ENCODE measurements at places on chromosomes 11 and 22.

DNA sequence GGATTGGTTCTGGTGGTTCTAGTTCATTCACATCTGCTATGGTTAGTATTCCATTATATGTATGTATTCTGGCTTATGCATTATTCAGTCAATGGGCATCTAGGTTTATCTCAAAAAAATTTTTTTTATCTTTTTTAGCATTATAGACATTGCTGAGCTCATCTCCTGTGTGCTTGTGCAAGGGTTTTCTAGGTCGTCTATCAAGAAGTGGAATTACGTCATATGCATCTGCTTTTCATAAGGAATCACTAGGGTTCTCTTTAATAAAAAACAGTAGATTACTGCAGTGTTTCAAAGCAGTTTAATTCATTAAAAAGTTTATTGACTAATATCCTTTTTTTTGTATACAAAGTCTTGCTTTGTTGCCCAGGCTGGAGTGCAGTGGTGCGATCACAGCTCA, 21.3 kb downstream of the TBC1D22A start:
- no peaks in the 10 kb centered on the region for H3K27me3 ChIP-seq
- no peaks in the 10 kb centered on the region for H3K4me1 ChIP-seq
- H3K4me3 ChIP-seq, result no peak overlapping the region
- no peak for DNase-seq
- peaks cover 4% of the 10 kb centered on the region for H3K36me3 ChIP-seq

DNA sequence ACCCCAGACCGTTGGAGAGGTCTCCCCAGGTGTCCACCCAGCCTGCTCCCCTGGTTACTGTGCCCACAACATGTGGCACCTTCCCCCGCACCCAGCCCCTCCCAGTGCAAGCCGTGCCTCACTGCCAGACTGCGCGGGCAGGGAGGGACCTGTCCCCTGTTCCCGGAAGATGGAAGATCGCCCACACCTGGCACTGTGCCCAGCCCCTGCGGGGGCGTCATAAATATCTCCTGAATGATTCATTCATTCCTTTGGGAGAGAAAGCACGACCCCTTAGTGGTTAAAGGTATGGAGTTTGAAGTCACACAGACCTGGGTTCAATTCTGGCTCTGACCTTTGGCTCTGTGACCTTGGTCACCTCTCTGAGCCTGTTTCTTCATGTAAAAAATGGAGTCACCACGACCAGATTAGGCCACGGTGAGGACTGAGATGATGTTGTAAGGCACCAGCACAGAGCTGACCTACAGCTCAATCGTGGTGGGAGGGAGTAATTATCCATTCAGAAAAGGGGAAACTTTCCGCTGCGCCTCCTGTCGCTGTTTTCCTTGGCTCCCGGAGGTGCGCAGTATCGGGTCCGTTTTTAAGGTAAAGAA, 497 bp upstream of the SYT12 start:
- no peak overlapping the region for H3K27ac ChIP-seq
- peaks cover 8% of the 10 kb centered on the region for H3K4me1 ChIP-seq
- peaks cover 67% of the 10 kb centered on the region for H3K27me3 ChIP-seq
- DNase-seq, result no peak
- peak overlapping the region; percentile 23 for H3K4me3 ChIP-seq

GRCh38 chr11:82560836-82561235, 172.8 kb downstream of the FAM181B start:
- DNase-seq, result no peak
- peaks cover 2% of the 10 kb centered on the region for H3K27me3 ChIP-seq
- H3K36me3 ChIP-seq, result no peaks in the 10 kb centered on the region
- H3K27ac ChIP-seq, result no peak overlapping the region

GRCh38 chr11:46116007-46116711, 5.1 kb downstream of the PHF21A start:
- no peaks in the 10 kb centered on the region for H3K27me3 ChIP-seq
- H3K4me3 ChIP-seq, result peak overlapping the region; percentile 13
- peaks cover 3% of the 10 kb centered on the region for H3K36me3 ChIP-seq
- DNase-seq, result no peak
- no peak overlapping the region for H3K27ac ChIP-seq

GRCh38 chr11:91086028-91086427, 863.2 kb upstream of the CHORDC1 start:
- H3K27ac ChIP-seq, result no peak overlapping the region
- peaks cover 7% of the 10 kb centered on the region for H3K4me1 ChIP-seq
- no peak overlapping the region for H3K4me3 ChIP-seq
- H3K27me3 ChIP-seq, result no peaks in the 10 kb centered on the region

GRCh38 chr11:44611088-44611487, 45.6 kb downstream of the CD82 start:
- no peak overlapping the region for H3K4me3 ChIP-seq
- DNase-seq, result no peak
- no peak overlapping the region for H3K27ac ChIP-seq
- H3K36me3 ChIP-seq, result no peaks in the 10 kb centered on the region
- H3K4me1 ChIP-seq, result peaks cover 21% of the 10 kb centered on the region
- H3K27me3 ChIP-seq, result no peaks in the 10 kb centered on the region

DNA sequence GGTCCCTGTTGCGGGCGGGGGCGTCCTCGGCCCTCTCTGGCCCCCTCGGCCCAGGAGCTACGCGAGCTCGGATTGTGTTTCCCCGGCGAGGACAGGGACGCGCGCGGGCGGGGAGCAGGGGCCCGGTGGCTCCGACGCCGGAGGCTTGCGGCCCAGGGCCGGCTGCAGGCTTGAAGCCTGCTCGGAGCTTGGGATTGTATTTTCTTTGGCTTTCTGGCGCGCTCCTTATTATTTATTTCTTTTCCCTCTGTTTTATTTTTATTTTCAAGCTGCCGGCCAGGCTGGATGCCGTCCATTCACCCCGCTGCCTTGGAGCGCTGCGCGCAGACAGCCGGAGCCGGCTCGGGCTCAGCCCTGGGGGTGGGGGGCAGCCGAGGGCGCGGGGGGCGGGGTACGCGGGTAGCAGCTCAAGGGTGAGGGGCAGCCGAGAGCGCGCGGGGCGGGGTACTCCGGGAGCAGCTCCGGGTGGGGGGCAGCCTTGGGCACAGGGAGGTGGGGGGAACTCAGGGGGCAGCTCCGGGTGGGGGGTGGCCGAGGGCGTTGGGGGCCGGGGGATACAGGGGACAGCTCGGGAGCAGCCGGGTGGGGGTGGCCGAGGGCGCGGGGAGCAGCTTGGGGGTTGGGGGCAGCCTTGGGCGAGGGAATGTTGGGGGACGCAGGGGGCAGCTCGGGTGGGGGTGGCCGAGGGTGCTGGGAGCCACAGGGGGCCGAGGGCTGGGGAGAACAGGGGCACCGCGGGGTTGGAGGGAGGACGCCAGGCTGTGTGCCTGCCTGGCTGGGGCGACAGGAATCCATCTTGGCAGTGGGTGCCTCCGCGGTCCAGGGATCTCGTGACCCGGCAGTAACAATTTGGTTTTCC, 42.7 kb downstream of the KCNJ1 start:
- H3K27ac ChIP-seq, result no peak overlapping the region
- H3K36me3 ChIP-seq, result no peaks in the 10 kb centered on the region
- no peak overlapping the region for H3K4me3 ChIP-seq
- no peaks in the 10 kb centered on the region for H3K4me1 ChIP-seq
- peaks cover 7% of the 10 kb centered on the region for H3K27me3 ChIP-seq

DNA sequence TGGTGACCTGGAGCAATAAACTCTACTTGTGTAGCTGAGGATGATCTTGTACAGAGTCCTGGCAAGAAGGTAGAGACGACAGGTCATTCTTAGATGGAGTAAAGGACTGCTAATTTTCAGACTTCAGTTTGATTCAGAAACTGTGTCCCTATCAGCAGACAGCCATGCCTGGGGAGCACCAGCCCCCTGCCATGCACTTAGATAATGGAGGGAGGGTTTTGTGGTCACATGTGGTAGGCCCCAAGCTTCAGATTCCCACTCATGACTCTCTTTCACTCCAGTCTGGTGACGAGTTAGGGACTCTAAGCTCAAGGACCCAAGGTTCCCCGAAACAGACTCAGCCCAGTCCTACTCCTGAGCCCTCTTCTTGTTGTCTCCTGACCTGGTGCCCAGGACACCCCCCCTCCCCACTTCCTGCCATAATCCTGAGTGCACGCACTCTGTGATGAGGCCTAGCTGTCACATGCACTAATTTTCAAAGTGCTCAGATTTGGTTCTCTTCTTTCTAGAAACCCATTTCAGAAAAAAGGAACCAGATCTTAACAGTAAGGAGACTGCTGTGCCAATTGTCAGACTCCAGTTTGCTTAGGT, 10.2 kb upstream of the AMPD3 start:
- peaks cover 6% of the 10 kb centered on the region for H3K4me1 ChIP-seq
- H3K27ac ChIP-seq, result no peak overlapping the region
- no peak overlapping the region for H3K4me3 ChIP-seq
- H3K27me3 ChIP-seq, result peaks cover 21% of the 10 kb centered on the region
- H3K36me3 ChIP-seq, result no peaks in the 10 kb centered on the region
- no peak for DNase-seq

DNA sequence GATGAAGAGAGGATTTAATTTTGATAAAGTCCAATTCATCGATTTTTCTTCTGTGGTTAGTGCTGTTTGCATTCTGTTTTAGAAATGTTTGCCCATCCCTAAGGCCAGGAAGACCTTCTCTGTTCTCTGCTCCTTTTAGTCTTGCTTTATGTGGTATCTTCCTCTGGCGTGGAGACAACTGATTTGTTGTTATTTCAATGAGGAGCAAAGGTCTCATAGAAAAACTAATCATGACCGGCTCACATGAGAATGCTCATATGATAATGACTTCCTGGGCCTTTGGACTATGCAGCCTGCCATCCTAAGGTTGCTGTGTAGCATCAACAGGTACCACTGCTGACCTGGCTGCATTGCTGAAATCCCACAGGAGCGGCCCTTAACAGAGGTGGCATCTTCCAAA, 19.8 kb downstream of the SCGB1A1 start:
- no peak for DNase-seq
- no peak overlapping the region for H3K27ac ChIP-seq
- H3K4me3 ChIP-seq, result no peak overlapping the region
- H3K4me1 ChIP-seq, result peaks cover 21% of the 10 kb centered on the region

GRCh38 chr11:68446046-68446725, 14.4 kb upstream of the PPP6R3 start:
- peaks cover 11% of the 10 kb centered on the region for H3K4me1 ChIP-seq
- DNase-seq, result no peak

DNA sequence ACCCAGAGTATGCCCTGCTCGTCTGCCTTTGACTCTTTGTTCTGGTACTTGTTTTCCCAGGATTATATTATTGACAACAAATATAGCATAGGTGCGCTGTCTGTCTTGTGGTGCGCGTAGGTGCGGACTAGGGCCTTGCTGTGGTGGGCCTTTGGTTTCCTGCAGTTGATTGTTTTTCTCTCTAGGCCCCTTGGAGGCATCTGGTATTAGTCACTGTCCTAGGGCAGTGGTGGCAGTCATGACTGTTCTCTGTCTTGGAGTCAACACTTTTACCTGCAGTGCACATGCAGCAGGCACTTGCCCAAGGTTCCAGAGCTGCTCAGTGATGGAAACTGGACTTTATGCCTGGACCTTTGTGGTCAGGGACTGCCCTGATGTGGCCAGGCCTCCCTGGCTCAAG, 18.6 kb downstream of the PPP6R2 start:
- H3K27ac ChIP-seq, result no peak overlapping the region
- no peaks in the 10 kb centered on the region for H3K27me3 ChIP-seq
- H3K4me3 ChIP-seq, result no peak overlapping the region
- no peak for DNase-seq
- peaks cover 9% of the 10 kb centered on the region for H3K36me3 ChIP-seq

DNA sequence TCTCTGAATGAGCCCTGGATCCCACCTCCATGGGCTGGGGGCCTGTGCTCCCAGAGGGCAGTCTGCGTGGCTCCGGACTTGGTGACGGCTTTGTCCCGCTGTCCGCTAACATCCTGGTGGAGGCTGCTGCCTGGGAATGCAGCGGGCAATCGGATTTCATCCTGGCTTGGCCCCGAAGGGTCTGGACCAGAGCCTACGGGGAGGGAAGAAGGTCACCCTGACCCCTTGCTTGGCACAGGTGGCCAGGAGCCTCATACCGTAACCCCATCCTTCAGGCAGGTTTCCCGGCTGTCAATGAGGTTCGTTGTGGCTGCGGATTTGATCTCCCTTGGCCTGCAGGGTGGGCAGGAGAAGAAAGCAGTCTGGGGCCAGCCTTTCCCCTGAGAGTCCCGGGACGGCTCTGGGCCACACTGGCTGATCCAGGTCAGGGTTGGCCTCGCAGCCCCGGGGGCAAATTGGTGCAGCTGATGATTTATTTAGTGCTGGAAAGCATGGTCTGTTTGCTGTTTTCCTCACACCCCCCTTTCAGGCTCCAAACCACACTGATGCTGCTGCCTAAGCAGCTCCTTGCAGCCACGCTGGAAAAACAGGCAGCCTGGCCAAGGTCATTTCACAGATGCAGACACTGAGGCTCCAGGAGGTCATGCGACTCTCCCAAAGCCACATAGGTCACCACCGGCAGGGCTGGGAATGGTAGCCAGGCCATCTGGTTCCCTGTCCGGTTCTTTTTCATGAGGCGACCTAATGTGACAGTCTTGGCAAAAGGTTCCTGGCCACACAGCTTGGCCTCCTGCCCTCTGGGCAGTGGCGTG, 15.0 kb downstream of the PRDM11 start:
- no peak overlapping the region for H3K4me3 ChIP-seq
- peaks cover 15% of the 10 kb centered on the region for H3K4me1 ChIP-seq
- H3K27ac ChIP-seq, result no peak overlapping the region

DNA sequence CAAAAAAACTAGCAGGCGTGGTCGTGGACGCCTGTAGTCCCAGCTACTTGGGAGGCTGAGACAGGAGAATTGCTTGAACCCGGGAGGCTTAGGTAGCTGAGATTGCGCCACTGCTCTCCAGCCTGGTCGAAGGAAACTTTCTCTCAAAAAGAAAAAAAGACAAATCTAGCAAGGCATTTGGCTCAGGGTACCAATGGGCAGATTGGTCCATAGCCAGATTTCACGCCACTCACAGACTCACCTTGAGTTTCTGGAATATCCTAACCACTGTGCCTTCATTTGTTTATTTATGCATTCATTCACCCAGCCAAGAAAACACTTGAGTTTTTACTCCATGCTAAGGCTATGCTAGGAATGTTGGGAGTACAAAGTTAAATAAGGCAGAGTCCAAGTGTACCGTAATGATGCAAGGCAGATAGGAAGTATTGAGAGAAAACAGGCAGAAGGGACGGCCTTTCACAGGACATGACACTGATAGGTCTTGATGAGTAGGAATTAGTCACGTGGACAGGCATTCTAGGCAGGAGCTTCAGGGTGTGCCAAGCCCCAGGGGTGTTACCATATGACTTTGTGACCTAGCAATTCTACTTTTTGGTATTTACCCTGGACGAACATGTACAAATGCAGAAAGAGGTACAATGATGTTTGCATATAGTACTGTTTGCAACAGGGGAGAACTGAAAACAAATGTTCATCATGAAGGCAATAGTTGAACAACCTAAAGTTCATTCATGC, 3.0 kb upstream of the PACSIN3 start:
- H3K4me3 ChIP-seq, result peak overlapping the region; percentile 7
- peaks cover 32% of the 10 kb centered on the region for H3K4me1 ChIP-seq
- no peak overlapping the region for H3K27ac ChIP-seq
- DNase-seq, result no peak
